GM12878 (cell line): ENCODE measurements at places on chromosomes 4 and X.

- no peak for DNase-seq
- peaks cover 16% of the 10 kb centered on the region for H3K4me1 ChIP-seq
- no peaks in the 10 kb centered on the region for H3K36me3 ChIP-seq
- no peak overlapping the region for H3K27ac ChIP-seq
- H3K4me3 ChIP-seq: no peak overlapping the region
Measured at GRCh38 chr4:53601251-53601764, 10.0 kb upstream of the LNX1 start.

DNA sequence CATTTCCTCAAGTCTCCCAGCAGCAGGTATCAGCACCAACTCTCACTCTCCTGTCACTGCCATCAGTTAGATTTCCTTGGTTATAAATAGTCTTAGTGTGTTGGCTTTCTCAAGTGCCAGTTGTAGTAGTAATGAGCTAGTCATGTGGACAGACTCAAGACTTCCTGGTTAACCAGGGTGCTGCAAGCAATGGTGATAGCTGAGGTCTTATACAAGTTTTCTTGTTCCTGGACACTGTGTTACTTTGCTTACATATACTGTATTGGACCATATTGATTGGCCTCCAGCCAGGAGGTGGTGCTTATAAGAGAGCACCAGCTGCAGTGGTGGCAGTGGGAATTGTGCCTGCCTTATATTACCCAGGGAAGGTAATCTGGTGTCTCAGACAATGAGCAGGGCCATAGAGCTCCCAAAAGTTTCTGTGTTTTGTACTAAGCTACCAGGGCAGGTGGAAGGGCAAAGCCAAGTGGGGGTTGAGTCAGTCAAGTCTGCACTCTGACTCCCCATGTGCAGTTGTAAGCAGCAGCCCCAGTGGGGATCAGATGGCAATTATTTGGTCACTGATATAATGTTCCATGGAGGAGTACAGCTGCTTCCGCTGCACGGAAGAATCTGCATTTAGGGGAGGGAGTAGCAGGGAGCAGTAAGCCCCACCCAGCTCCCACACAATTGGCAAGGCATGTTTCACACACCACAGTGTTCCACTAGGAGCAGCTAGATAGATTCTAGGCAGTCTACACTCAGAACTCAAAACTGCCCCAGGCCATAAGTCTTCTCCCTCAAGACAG lies 24.1 kb upstream of the ZDHHC15 start:
- H3K27ac ChIP-seq: no peak overlapping the region
- no peaks in the 10 kb centered on the region for H3K27me3 ChIP-seq
- H3K36me3 ChIP-seq: no peaks in the 10 kb centered on the region
- no peak overlapping the region for H3K4me3 ChIP-seq
- H3K4me1 ChIP-seq: no peaks in the 10 kb centered on the region

GRCh38 chrX:132822634-132823012 lies 135.8 kb downstream of the HS6ST2 start:
- H3K27me3 ChIP-seq: no peaks in the 10 kb centered on the region
- no peaks in the 10 kb centered on the region for H3K4me1 ChIP-seq

DNA sequence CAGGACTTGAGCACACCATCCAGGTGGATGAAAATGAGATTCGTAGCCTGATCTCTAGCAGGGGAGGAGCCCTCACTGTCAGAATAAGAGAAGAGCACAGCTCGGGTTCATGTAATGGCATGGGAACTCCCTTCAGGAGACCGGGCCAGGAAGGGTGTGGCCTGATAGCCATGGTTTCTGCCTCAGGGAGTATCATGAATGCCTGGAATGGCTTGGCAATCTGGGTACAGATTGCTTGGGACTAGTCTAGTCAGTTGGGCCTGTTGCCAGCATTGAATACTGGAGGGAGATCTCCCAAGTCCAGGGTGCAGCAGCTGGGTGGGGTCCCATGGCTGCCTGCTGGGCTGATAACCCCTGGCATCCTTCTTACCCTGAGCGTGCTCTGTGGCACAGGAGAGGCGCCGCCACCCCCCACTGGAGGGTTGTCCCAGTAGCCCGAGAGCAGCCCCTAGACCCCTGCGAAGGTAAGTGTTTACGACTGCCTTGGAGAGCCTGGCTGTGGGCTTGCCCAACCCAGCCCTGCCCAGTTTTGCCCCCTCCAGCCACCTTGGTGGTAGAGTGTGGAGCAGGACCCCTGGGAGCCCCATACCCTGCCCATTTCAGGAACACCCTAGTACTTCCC lies 298.8 kb downstream of the TEX13A start:
- H3K36me3 ChIP-seq: no peaks in the 10 kb centered on the region
- no peak for DNase-seq
- H3K27me3 ChIP-seq: no peaks in the 10 kb centered on the region
- H3K4me1 ChIP-seq: no peaks in the 10 kb centered on the region
- H3K27ac ChIP-seq: no peak overlapping the region

GRCh38 chr4:70980196-70980595 lies 13.3 kb upstream of the DCK start:
- H3K4me3 ChIP-seq: no peak overlapping the region
- H3K27me3 ChIP-seq: no peaks in the 10 kb centered on the region
- H3K36me3 ChIP-seq: no peaks in the 10 kb centered on the region
- H3K4me1 ChIP-seq: no peaks in the 10 kb centered on the region; the same call in 1 of the 2 replicates
- no peak overlapping the region for H3K27ac ChIP-seq
- no peak for DNase-seq

GRCh38 chr4:77375866-77376607 lies 219.0 kb downstream of the CCNG2 start:
- no peaks in the 10 kb centered on the region for H3K27me3 ChIP-seq
- no peak for DNase-seq
- H3K36me3 ChIP-seq: no peaks in the 10 kb centered on the region
- H3K4me1 ChIP-seq: no peaks in the 10 kb centered on the region
- no peak overlapping the region for H3K4me3 ChIP-seq

GRCh38 chrX:154002215-154002719 lies 17.4 kb downstream of the IRAK1 start:
- peak overlapping the region; percentile 72 for H3K27ac ChIP-seq
- no peaks in the 10 kb centered on the region for H3K36me3 ChIP-seq
- H3K27me3 ChIP-seq: no peaks in the 10 kb centered on the region
- H3K4me1 ChIP-seq: peaks cover 15% of the 10 kb centered on the region
- no peak overlapping the region for H3K4me3 ChIP-seq
- no peak for DNase-seq

DNA sequence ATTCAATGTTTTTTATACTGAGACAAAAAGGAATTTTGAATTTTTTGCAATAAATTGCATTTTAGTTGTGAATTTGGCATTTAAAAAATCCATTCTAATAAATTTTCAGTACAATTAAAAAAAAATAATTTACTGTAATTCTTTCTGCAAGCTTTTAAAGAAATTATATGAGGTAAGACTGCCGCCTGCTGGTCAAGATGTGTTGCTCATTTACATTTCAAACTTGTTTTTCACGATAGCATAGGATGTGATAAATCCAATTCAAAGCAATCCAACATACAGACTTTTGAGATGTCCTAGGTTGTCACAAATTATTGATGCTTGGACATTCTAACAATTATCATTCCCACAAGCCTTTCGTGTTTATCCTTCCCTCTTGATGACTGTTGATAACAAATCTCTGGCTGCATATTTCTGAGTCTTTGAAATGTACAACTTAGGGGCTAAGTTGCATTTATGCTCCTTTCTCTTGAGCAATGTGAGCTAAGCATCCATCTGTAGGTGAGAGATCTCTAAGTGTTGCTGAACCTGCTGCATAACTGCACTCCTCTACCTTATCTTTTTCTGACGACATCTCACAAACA lies 21.7 kb upstream of the MFAP3L start:
- H3K4me1 ChIP-seq: no peaks in the 10 kb centered on the region
- H3K27ac ChIP-seq: no peak overlapping the region
- H3K36me3 ChIP-seq: no peaks in the 10 kb centered on the region
- H3K27me3 ChIP-seq: no peaks in the 10 kb centered on the region
- DNase-seq: no peak
- H3K4me3 ChIP-seq: no peak overlapping the region
